Right kidney (tissue), 9 donors: ENCODE measurements at places on chromosomes 2 and 18.

DNA sequence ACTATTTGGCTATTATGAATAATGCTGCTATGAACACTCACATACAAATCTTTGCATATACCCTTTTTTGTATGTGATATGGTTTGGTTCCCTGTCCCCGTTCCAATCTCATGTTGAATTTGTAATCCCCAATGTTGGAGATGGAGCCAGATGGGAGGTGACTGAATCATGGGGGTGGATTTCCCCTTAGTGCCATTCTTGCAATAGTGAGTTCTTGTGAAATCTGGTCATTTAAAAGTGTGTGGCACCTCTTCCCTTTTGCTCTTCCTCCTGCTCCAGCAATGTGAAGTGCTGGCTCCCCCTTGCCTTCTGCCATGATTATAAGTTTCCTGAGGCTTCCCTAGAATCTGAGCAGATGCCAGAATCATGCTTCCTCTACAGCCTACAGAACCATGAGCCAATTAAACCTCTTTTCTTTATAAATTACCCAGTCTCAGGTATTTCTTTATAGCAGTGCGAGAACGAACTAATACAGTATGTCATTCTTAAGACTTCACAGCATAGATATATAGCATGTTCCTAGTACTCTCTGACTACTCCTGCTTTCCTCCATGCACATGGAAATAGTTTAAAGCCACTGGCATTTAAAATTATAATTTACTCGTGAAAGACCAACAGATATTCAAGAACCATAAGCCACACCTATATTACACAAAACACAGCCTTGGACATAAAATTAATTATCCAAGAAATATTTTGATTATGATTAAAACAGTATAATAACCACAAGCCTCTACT, 75.2 kb downstream of the COBLL1 start:
- no peak for DNase-seq

- DNase-seq = no peak
Observed at GRCh38 chr2:174835797-174836255, 71.6 kb upstream of the CHRNA1 start.

DNA sequence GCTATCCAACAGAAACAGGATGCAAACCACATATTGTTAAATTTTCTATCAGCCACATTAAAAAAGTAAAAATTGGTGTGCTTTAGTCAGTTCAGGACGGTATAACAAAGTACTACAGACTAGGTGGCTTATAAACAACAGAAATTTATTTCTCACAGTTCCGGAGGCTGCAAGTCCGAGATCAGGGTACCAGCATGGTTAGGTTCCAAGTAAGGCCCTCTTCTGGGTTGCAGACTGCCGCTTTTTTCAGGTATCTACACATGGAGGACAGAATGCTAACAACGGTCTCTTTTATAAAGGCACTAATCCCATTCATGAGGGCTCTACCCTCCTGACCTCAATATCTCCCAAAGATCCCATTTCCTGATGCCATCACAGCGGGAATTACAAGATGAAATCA, 10.5 kb downstream of the SMAD2 start:
- DNase-seq = no peak

- DNase-seq = peak; percentile 54
Observed at GRCh38 chr18:26429535-26430226, 118.7 kb downstream of the KCTD1 start.

DNA sequence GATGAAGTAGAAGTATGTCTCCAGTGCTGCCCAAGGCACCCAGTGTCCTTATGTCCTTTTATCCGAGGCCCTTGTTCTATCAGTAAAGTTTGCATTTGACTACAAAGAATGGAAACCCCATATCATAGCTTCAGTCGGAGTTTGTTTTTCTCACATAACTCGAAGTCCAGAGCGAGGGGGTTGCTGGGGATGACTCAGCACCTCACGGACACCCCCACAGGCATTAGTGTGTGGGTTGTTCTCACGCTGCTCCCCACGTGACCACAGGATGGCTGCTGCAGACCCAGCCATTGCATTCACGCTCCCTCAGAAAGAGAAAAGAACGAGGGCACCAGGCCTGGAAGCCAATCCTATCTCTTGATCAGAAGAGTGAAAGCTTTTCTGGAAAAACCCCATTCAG, 27.8 kb downstream of the SALL3 start:
- no peak for DNase-seq

GRCh38 chr2:904246-905024, 46.2 kb upstream of the SNTG2 start:
- no peak for DNase-seq

DNA sequence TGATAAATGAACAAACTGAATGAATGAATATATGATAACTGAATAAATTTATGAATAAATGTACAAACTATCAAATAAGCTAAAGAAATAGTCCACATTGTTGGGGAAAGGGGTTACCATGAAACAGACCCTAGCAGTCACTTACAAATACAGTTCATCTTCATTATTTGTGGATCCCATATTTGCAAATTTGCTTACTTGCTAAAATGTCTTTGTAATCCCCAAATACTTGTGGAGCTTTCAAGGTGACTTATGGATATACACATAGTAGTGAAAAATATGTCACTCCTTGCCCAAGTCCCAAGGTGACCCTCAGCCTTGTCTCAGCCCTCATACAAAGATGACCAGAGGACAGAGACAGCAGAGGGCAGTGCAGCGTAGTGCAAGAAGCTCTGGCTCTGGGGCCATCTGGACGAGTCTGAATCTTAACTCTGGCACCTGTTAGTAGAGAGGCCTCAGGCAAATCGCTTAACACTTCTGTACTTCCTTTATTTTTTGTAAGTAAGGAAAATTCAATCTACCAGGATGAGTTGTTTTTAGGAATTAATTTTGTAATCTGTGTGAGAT, 3.1 kb downstream of the PAIP2B start:
- no peak for DNase-seq

DNA sequence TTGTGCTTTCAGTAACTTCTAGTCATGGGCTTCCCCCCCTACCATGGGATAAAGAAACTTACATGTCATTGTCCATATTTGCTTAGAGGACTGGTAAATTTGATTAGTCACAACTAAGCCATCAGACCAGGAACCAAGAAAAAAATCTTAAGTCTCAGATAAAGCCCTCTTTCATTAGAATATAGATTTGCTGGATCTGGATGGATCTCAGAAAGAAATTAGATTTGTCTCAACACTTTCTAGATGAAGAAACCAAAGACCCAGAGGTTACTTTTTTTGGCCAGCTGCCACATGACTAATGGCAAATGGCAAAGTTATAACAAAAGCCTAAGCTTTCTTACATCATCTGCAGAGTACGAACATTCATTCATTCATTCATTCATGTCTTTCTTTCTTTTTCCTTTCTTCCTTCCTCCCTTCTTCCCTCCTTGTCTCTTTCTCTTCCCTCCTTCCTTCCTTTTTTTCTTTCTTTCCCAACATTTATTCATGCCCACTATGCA, 60.2 kb downstream of the CDCA7 start:
- DNase-seq = no peak

- DNase-seq = peak; percentile 52
Observed at GRCh38 chr2:104938231-104938941, 84.5 kb downstream of the POU3F3 start.

- DNase-seq = no peak
Observed at GRCh38 chr2:43255296-43255910, 29.0 kb upstream of the ZFP36L2 start.

DNA sequence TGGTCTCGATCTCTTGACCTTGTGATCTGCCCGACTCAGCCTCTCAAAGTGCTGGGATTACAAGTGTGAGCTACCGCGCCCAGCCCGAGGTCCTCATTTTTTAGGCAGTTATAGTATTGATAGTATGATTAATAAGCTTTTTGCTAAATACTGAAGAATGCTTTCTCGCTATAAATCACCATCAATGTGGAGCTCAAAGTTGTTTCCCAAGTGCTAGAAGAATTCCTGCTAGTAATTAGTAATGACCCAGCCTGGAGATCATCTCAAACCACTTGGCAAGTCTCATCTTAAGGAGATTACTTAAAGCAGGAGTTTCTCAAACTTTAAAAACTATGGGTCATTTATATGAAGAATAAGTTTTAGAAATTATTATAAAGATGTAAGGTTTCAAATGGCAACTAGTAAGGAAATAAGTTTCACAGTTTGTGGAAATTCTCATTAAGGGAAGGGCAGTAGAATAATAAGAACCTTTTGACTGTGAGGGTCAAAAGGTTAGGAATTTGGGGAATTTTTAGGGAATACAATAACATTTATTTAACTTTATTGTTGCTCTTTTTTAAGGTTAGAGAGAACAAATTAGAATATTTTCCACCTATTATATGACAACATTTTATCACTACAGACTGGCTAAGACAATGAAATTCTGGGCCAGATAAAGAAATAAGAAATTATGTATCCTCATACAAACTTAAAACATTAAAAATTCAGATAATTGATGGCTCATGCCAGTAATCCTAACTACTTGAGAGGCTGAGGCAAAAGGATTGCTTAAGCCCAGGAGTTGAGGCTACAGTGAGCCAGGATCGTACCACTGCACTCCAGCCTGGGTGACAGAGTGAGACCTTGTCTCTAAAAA, 148.6 kb upstream of the MAP3K20 start:
- no peak for DNase-seq

GRCh38 chr2:212427638-212428037, 111.0 kb downstream of the ERBB4 start:
- no peak for DNase-seq

DNA sequence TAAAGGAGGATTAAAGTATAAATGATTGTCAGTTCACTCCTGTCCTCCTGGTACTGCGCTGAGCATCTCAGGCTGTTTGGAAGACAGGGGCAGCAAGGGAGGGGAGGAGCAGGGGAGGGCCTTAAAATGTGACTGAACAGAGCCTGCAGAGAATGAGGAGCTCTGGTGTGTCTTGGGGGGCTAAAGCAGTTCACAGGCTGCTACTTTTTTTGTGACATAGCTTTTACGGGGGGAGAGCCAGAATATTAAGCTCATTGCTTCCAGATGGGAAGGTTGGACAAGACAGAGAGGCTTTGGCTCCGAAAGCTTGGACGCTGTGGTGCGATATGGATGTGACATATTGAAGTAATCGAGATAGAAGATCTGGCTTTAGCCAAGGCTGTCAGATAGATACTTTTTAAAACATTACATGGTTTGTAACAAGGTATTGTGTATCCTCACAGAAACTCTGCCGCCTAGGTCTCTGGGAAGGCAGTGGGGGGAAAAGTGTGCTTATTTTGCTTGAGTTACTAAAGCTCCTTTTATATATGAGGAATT, 40.5 kb downstream of the RDH14 start:
- DNase-seq = no peak

DNA sequence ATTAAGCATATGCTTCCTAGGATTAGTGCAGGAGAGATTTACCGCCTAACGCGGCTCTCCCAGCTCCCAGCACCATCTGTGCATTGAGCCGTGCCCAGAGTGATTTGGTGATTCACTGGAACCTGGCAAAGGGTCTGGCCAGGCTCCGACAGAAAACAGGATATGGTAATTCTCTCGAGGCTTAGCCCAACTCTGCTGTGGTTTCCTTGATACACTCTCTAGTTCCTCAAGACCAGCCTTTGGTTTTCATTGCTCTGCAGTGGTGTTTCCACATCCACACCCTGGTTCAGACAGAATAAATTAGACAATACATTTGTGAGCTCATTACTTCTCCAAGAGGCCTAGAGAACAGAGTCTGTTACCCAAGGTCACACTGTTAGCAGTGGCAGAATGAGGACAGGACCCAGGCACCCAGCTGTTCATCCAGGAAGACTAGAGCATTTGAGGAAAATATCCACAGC, 23.0 kb upstream of the SMAD2 start:
- no peak for DNase-seq

- DNase-seq = peak; percentile 68
Observed at GRCh38 chr2:161426922-161427663, 11.0 kb downstream of the TBR1 start.

- DNase-seq = no peak
Observed at GRCh38 chr2:134275058-134275862, 21.4 kb downstream of the MGAT5 start.
